ENCODE measurements at places on chromosomes 2 and 18. TPM values are rescaled to one million over a fixed set of nuclear protein-coding genes. Genes with fewer than 3 reads are reported as not detected.

Gene SLC9A2
- not detected for total RNA-seq

Gene PLCL1
- 2.0 TPM for total RNA-seq

Gene ALPP
- not detected for total RNA-seq

Gene CRACDL
- 0.55 TPM for total RNA-seq

DNA sequence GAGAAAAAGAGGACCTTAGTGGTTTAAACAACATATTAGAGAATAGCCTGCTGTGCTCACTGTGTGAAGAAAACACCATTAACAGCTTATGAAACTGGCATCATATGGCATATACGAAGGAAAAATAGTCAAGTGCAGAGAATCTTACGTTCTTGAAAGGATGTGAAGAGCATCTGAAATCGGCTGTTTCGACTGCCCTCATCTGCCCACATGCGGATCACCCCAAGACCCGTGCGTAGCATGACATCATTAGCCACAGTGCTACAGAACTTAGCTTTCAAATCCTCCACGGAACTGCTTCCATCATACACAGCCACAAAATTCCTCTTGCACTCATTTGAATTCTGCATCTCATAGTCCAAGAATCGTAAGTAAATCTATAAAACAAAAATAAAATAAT, 84.3 kb downstream of the NETO1 start:
- no peak for DNase-seq

- DNase-seq: no peak
Observed at GRCh38 chr2:200649724-200650123, 63.9 kb downstream of the AOX1 start.

Data from activated T-helper 2 cell treated with anti-CD3 and anti-CD28 coated beads, Interferon-gamma antibody, Interleukin-2, Interleukin-4, amounts not matched to agents 10 μg/mL and 5 μg/mL and 100 μg/mL, durations not matched to agents 14 hours and 24 hours and 36 hours (primary cell).